Naive thymus-derived CD8-positive, alpha-beta T cell (primary cell): ENCODE measurements at places on chromosomes 4 and X.

DNA sequence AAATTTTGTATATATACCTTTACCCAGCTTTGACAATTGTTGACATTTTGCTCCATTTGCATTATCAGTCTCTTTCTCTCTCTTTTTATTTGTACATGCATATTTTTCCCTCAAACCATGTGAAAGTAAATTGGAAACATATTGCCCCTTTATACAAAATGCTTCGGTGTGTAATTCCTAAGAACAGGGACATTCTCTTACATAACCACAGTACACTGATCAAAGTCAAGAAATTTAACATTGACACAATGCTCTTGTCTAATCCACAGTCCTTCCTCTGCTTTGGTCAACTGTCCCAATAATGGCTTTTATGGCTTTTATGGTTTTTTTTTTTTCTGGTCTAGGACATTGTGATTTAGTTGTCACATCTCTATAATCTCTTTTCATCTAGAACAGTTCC, 9.5 kb upstream of the SMS start:
- peaks cover 6% of the 10 kb centered on the region for H3K4me1 ChIP-seq
- H3K27ac ChIP-seq = no peak overlapping the region
- H3K27me3 ChIP-seq = no peaks in the 10 kb centered on the region
- H3K36me3 ChIP-seq = no peaks in the 10 kb centered on the region
- H3K4me3 ChIP-seq = no peak overlapping the region

DNA sequence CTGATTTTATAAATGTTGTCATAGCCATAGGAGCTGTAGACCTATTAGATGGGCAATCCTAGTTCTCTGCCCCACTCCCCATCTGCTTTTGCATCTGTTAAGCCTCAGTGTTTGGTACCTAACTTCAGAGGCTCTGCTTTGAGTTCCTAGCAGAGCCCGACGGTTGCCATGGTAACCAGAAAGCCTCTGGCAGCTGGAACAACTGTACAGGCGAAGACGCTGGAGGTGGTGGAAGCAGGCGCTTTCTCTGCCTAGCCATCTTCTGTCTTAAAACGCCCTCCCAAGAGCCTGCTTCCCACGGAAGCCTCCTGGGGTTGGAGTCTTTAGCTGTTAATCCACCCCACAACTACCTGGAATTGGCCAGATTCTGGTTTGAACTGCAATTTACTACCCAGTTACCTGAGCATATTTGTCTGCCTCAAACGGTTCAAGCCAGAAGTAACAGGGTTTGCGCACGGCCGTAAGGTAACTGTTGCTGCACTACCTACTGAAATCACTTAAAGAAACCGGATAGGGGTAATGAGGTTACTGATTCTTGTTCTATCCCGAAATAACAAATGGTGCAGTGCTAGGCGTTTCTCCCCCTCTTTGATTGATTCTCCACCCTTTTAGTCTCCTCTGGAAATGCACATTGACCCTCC, 1.0 kb upstream of the GABRG1 start:
- H3K4me3 ChIP-seq = no peak overlapping the region
- H3K4me1 ChIP-seq = no peaks in the 10 kb centered on the region
- no peak overlapping the region for H3K27ac ChIP-seq
- H3K27me3 ChIP-seq = no peaks in the 10 kb centered on the region

DNA sequence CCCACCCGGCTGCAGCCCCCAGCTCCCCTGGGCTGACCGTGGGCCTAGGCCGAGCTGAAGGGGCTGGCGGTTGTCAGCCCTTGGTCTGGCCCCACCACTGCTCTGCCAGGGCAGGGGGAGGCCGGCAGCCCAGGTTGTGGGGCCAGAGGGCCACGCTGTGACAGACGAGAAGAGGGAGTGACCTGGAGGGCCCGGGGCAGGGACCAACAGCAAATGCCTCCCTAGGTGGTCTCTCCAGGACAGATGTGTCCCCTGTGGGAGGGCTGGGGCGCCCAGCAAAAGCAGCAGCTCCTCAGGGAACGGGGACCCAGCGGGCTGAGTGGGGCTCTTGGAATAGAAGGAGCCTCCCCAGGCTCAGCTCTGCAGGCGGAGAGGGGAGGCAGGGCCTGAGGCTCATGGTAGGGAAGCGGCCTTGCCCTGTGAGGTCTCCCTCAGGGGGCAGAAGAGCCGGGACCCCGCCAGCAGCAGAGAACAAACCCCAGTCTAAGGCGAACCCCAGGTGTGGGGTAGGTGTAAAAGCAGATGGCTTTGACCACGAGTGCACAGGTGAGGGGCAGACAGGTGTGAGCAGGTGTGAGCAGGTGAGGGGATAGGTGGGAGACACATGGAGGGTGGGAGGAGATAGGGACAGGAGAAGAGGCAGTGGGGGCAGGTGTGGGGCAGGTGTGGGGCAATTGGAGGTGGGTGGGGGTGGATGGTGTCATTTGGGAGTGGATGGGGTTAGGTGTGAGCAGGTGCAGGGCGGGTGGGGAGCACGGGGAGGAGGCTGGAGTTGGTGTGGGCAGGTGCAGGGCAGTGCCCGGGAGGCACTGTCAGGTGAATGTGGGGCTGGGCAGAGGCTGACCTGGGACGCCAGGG, 34.1 kb upstream of the SPON2 start:
- no peak overlapping the region for H3K4me3 ChIP-seq
- peaks cover 42% of the 10 kb centered on the region for H3K4me1 ChIP-seq
- H3K36me3 ChIP-seq = no peaks in the 10 kb centered on the region
- H3K27me3 ChIP-seq = no peaks in the 10 kb centered on the region
- no peak for DNase-seq

GRCh38 chr4:81118086-81118485, 87.6 kb downstream of the BMP3 start:
- no peak for DNase-seq
- H3K36me3 ChIP-seq = no peaks in the 10 kb centered on the region
- no peak overlapping the region for H3K27ac ChIP-seq
- H3K4me1 ChIP-seq = peaks cover 9% of the 10 kb centered on the region
- H3K4me3 ChIP-seq = no peak overlapping the region

- no peak overlapping the region for H3K4me3 ChIP-seq
- H3K36me3 ChIP-seq = no peaks in the 10 kb centered on the region
- H3K4me1 ChIP-seq = no peaks in the 10 kb centered on the region
- no peak for DNase-seq
- H3K27ac ChIP-seq = no peak overlapping the region
- peaks cover 5% of the 10 kb centered on the region for H3K27me3 ChIP-seq
Measured at GRCh38 chr4:100869276-100869675, 351.5 kb upstream of the EMCN start.

GRCh38 chr4:101239665-101240064, 107.7 kb downstream of the PPP3CA start:
- no peaks in the 10 kb centered on the region for H3K27me3 ChIP-seq
- H3K27ac ChIP-seq = no peak overlapping the region
- no peak for DNase-seq
